ENCODE measurements at places on chromosomes 16 and 17.

GRCh38 chr17:29357821-29358232 is 32.3 kb upstream of the TAOK1 start:
- DNase-seq: no peak

GRCh38 chr17:12659500-12659899 is 6.2 kb upstream of the MYOCD start:
- DNase-seq: no peak

DNA sequence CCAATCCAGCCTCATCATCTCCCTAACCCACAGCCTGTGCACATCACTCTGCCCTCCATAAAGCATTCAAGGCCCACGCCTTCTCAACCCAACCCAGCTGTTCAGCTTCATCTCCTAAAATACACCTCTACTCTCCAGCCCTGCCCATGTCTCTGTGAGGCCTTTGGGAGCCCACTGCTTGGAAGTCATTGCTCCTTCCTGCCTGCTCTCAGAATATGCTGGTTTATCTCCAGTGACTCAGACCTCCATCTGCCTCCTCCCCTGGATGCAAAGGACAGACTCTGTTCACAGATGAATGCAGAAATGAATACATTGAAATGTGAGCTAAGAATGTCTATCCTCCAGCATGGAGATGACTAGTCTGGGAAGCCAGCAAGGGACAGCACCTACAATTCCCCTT is 19.0 kb downstream of the KCNG4 start:
- DNase-seq: no peak

DNA sequence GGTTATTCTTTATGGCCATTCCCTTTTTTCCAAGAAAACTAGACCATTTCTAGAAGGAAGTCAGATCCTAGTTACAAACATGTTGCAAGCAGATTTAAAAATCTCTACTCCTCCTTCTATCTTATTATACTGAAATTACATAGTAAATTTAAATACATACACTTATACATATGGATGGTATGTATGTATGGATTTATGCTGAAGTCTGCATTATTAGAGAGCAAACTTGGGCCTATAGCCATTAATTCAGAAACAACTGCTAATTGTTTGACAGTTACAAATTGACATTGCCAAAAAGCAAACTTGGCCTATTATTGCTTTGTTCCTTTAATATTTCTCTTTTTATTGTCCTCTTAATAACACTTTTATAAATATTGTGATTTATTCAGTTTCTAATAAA is 67.1 kb downstream of the NFAT5 start:
- DNase-seq: no peak

GRCh38 chr16:76277460-76278030 is 344 bp downstream of the CNTNAP4 start:
- DNase-seq: no peak

DNA sequence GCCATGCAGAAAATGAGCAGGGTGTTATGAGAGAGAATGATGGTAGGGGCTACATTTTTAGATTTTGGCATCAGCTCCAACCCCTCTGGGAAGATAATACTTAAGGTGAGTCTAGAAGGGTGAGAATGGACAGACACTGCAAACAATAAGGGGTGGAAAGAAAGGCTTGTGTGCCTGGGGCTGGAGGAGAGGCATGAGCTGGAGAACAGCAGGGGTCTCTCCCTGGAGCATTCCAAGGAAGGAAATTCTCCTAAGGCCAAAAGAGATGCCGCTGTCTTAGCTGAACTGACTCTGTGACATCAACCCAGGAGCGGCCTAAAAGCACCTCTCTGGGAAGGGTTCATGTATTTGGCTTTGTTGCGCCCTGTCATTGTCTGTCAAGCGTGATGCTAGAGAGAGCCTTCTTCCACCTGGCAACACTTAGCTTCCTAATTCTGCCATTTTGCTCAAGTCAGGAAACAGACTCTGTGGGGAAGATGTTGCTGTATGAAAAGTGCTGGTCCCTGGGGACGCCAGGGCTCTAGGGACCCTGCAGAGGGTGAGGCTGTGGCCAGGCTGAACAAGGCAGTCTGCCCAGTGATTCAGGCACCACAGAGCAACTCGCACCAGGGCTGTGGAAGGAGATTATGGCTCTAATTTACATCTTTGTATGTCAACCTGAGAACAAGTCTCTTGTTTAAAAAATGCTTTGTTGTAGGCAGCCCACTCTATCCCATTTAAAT is 225.7 kb downstream of the CBLN1 start:
- no peak for DNase-seq
